ENCODE measurements at places on chromosomes 12 and 14. TPM values are rescaled to one million over a fixed set of nuclear protein-coding genes. Genes with fewer than 3 reads are reported as not detected.
A peak's percentile ranks its signal among the peaks of the same experiment; 100 is the strongest.

PPP1R36 gene
- 0.11 TPM for polyA plus RNA-seq

RNF212B gene
- polyA plus RNA-seq = not detected

ACSM4 gene
- polyA plus RNA-seq = not detected

FOXM1 gene
- polyA plus RNA-seq = 0.08 TPM

GRIN2B gene
- 0.01 TPM for polyA plus RNA-seq

FGD4 gene
- 5.1 TPM for polyA plus RNA-seq

DNA sequence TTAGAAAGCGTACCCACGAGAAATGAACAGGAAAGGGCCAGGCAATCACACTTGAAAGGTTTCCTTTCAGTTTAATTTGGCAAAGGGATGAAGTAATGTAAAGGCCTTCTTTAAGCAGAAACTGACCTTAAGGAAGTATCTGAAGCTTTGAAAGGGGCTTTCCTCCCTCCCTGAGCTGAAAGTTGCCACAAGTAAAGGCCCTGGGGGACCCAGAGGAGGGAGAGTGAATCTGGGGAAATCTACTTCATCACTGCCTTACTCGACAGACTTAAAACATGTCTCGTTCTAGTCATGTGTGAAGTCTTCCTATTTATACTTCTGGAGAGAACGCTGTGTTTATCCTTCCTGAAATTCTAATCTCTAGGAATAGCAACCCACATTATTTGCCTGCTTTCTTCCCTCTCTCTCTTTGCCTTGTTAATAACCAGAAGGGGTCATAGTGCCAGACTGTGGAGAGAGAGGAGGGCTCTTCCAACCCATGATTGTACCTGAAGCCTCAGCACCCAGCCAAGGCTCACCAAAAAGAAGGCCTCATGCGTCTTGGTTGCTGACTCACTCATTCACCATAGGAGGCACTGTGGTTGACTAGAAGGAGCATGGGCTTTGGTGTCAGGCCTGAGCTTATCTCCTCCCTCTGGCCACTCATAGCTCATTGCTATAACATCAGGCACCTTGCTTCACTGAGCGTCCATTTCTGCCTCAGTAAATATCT is 10.2 kb upstream of the GPX2 start:
- no peak overlapping the region for H3K4me3 ChIP-seq
- peaks cover 11% of the 10 kb centered on the region for H3K36me3 ChIP-seq
- DNase-seq = no peak
- peaks cover 34% of the 10 kb centered on the region for H3K4me1 ChIP-seq
- H3K27me3 ChIP-seq = no peaks in the 10 kb centered on the region

- H3K27ac ChIP-seq = no peak overlapping the region
- H3K4me3 ChIP-seq = no peak overlapping the region
- H3K4me1 ChIP-seq = no peaks in the 10 kb centered on the region
- peaks cover 10% of the 10 kb centered on the region for H3K36me3 ChIP-seq
These were observed 44.6 kb downstream of the GNS start for GRCh38 chr12:64714551-64714968.

- no peaks in the 10 kb centered on the region for H3K36me3 ChIP-seq
- H3K27ac ChIP-seq = no peak overlapping the region
- no peaks in the 10 kb centered on the region for H3K4me1 ChIP-seq
These were observed 11.4 kb downstream of the PYGL start for GRCh38 chr14:50932592-50933495.

DNA sequence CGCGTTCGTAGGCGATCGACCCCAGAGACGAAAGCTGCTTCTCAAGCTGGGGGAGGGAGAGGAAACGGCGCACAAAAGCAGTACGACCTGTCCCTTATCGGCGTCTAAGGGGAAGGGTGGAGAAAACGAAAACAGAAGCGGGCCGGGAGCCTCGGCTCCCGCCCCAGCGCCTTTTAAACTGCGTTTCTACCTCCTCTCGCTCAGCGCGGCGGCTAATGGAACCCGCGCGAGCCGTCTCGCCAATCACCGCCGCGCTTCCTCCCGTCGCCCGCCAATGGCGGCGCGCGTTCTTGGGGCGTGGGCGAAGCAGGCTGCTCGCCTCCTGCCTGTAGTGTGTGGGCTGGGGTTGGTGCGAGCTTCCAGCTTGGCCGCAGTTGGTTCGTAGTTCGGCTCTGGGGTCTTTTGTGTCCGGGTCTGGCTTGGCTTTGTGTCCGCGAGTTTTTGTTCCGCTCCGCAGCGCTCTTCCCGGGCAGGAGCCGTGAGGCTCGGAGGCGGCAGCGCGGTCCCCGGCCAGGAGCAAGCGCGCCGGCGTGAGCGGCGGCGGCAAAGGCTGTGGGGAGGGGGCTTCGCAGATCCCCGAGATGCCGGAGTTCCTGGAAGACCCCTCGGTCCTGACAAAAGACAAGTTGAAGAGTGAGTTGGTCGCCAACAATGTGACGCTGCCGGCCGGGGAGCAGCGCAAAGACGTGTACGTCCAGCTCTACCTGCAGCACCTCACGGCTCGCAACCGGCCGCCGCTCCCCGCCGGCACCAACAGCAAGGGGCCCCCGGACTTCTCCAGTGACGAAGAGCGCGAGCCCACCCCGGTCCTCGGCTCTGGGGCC is at the start of gene TMPO:
Gene TMPO (plus strand): TSS at position 304 of the 824 bp plus-strand sequence. CDS start 278 bp downstream, at position 582.
- DNase-seq = peak; percentile 90
- no peaks in the 10 kb centered on the region for H3K27me3 ChIP-seq
- peak within 1 kb of the TSS; percentile 98 for H3K4me3 ChIP-seq
- no peaks in the 10 kb centered on the region for H3K36me3 ChIP-seq

- no peak overlapping the region for H3K4me3 ChIP-seq
- no peaks in the 10 kb centered on the region for H3K36me3 ChIP-seq
- no peak for DNase-seq
- no peaks in the 10 kb centered on the region for H3K27me3 ChIP-seq
- no peaks in the 10 kb centered on the region for H3K4me1 ChIP-seq
- no peak overlapping the region for H3K27ac ChIP-seq
These were observed 14.8 kb downstream of the GPR19 start for GRCh38 chr12:12681061-12681765.

GRCh38 chr12:112199136-112199535 is 73.8 kb downstream of the TRAFD1 start:
- H3K4me1 ChIP-seq = no peaks in the 10 kb centered on the region
- peaks cover 84% of the 10 kb centered on the region for H3K36me3 ChIP-seq
- no peak overlapping the region for H3K27ac ChIP-seq
- H3K27me3 ChIP-seq = no peaks in the 10 kb centered on the region

DNA sequence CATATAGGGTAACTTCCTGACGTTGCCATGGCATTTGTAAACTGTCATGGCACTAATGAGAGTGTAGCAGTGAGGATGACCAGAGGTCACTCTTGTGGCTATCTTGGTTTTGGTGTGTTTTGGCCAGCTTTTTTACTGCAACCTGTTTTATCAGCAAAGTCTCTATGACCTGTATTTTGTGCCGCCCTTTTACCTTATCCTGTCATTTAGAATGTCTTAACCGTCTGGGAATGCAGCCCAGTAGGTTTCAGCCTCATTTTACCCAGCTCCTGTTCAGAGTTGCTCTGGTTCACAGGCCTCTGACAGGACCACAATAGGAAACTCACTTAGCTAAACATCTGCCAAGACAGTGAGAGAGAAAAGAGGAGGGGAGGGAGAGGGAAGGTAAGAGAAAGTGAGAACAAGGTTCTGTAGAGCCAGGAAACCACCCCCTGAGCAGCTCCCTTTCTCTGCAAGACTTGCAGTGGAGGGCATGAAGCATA is 64.8 kb upstream of the PLEKHG3 start:
- DNase-seq = no peak
- H3K27ac ChIP-seq = no peak overlapping the region
- no peaks in the 10 kb centered on the region for H3K27me3 ChIP-seq
- no peak overlapping the region for H3K4me3 ChIP-seq

DNA sequence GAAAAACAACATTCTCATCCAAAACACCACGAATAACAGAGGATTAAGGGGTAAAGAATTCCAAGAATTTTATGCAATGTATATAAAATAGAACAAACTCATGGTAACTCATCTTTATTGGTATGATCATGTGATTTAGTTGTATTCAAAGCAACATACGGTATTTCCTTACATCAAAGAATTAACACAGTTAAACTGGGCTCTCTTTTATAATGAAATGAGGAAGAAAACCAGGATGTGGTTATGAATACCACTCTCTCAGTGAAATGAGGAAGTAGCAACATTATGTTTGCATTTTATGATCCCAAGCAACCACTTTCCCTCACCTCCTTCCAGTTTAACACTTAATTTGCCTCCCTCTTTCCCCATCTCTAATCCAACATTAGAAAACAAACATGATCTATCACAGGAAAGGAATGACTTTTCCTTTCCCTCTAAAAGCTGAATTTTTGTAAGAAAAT is 22.9 kb downstream of the SPTLC2 start:
- H3K27ac ChIP-seq = peak overlapping the region; percentile 14
- DNase-seq = no peak
- H3K4me3 ChIP-seq = no peak overlapping the region
- H3K36me3 ChIP-seq = peaks cover 31% of the 10 kb centered on the region

DNA sequence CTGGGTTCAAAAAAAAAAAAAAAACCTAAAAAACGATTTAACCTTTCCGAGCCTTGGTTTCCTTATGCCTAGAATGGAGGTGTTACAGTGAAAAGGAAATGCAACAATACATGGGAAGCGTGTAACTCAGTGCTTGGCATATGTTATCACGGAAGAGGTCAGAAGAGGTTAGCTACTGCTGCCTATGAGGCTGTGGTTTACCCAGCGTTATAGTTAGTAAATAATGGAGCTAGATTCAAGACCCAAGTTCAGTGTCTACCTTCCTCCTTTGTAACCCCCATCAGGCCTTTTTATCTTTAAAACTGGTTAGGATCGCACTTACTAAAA is 839 bp downstream of the IFT43 start:
- H3K27me3 ChIP-seq = no peaks in the 10 kb centered on the region
- peak overlapping the region; percentile 89 for H3K27ac ChIP-seq

GRCh38 chr14:91388551-91388975 is 29.1 kb downstream of the CCDC88C start:
- H3K4me3 ChIP-seq = no peak overlapping the region
- no peak for DNase-seq
- H3K36me3 ChIP-seq = no peaks in the 10 kb centered on the region
- H3K27me3 ChIP-seq = no peaks in the 10 kb centered on the region

DNA sequence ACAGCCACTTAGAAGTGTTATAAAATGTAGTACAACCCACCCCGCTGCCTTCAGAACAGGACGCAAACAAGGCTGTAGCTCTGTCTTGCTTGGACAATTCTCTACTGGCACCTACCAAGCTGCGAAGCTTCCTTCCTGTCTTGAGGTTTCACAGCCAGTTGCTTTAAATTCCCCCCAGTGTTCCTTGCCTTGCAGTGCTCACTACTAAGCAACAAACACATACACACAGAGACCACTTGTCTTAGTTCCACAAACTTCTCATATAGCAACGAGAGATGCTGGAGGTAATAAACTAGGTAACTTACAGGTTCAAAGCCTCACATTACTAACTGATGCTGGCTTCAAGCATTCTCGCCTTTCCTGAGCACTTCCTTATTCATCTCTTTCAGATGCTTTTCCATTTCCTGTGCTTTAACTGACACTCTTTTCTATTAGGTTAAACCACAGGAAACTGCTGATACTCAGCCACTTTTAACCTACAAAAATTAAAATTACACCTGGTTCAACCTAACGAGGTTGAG is 91.5 kb upstream of the PTGDR start:
- no peaks in the 10 kb centered on the region for H3K36me3 ChIP-seq
- peak overlapping the region; percentile 68 for H3K27ac ChIP-seq
- no peaks in the 10 kb centered on the region for H3K4me1 ChIP-seq

DNA sequence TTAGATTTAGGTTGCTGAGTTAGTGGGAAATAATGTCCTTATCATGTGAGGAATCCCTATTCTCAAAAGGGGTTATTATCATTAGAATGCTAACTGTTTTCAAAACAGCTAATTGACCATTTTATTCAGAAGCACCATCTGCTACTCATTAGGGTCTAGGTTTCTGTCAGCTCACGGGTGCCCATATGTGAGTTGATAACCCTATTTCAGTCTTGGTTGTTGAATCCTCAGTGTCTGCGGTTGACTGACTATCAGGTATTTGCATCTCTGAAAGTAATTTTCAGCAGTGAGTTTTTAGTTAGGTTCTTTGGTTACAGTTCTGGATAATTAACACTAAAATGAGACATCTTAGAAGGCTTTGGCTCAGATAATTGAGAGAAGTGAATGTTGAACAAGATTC is 1404.0 kb downstream of the AACS start:
- H3K4me1 ChIP-seq = no peaks in the 10 kb centered on the region
- H3K36me3 ChIP-seq = no peaks in the 10 kb centered on the region
- H3K27me3 ChIP-seq = no peaks in the 10 kb centered on the region

DNA sequence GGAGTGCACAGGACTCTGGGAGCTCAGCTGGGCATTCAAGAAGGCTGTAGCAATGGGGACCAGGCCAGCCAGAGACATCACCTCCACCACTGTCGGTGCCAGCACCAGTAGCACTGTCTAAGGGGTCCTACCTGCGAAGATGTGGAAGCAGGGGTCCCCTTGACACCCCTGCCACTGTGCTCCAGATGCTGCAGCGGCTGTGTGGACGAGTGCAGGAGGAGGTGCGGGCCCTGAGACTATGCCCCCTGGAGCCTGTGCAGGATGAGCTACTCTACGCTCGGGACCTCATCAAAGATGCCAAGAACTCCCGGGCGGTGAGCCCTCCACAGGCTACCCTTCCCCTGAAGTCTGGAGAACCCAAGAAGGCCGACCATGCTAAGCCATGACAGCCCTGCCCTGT is 8.6 kb downstream of the CARMIL3 start:
- H3K4me1 ChIP-seq = no peaks in the 10 kb centered on the region
- no peaks in the 10 kb centered on the region for H3K36me3 ChIP-seq
- H3K27me3 ChIP-seq = no peaks in the 10 kb centered on the region
- no peak overlapping the region for H3K4me3 ChIP-seq
- no peak overlapping the region for H3K27ac ChIP-seq

- H3K4me3 ChIP-seq = no peak overlapping the region
- DNase-seq = no peak
- H3K27me3 ChIP-seq = no peaks in the 10 kb centered on the region
- H3K36me3 ChIP-seq = no peaks in the 10 kb centered on the region
- H3K4me1 ChIP-seq = no peaks in the 10 kb centered on the region
- H3K27ac ChIP-seq = no peak overlapping the region
These were observed 155.0 kb upstream of the TMEM132C start for GRCh38 chr12:128111951-128112350.

DNA sequence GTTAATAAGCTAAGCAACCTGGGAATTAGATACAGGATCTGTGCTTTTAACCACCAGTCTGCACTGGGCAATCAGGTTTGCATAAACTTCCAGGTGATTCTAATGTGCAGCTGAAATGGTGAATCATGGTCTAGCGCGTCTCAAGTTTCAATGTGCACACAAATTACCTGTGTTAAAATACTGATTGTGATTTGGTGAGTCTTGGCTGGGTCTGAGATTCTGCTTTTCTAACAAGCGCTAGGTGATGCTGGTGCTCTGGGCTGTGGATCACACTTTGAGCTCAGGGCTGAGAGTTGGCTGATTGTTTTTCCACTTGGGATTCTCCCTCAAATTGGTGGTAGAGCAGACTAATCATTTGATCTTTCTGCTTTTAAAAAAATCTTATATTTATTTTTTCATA is 124.8 kb downstream of the C12orf75 start:
- no peak for DNase-seq
- no peaks in the 10 kb centered on the region for H3K27me3 ChIP-seq

- no peak overlapping the region for H3K27ac ChIP-seq
- peaks cover 14% of the 10 kb centered on the region for H3K4me1 ChIP-seq
- peaks cover 25% of the 10 kb centered on the region for H3K27me3 ChIP-seq
- peak; percentile 76 for DNase-seq
These were observed 4.0 kb downstream of the P2RX2 start for GRCh38 chr12:132622437-132623071.
